ENCODE measurements at places on chromosomes 7 and 10. TPM values are rescaled to one million over a fixed set of nuclear protein-coding genes. Genes with fewer than 3 reads are reported as not detected.

The BEND7 gene
- 5.3 TPM for total RNA-seq

DNA sequence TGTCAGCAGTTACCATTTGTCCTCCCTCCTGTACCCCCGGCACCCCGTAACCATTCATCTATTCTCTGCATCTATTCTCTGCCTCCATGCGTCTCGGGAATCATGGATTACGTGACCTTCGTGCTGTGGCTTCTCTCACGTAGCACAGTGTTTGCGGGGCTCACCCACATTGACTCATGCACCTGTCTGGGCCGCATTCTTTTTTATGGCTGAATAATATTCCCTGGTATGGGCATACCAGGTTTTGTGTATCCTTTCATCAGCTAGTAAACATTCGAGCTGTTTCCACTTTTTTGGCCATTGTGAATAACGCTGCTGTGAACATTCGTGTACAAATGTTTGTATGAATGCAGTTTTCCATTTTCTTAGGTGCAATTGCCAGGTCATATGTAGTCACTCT, 17.7 kb downstream of the CUX1 start:
- no peaks in the 10 kb centered on the region for H3K27me3 ChIP-seq
- no peak overlapping the region for H3K27ac ChIP-seq
- H3K4me1 ChIP-seq = no peaks in the 10 kb centered on the region
- DNase-seq = no peak
- peaks cover 12% of the 10 kb centered on the region for H3K36me3 ChIP-seq

The HTR5A gene
- total RNA-seq = 0.16 TPM

- H3K27me3 ChIP-seq = no peaks in the 10 kb centered on the region
- H3K36me3 ChIP-seq = no peaks in the 10 kb centered on the region
- H3K4me3 ChIP-seq = no peak overlapping the region
Observed at GRCh38 chr10:4639960-4640359, 186.0 kb upstream of the AKR1E2 start.

DNA sequence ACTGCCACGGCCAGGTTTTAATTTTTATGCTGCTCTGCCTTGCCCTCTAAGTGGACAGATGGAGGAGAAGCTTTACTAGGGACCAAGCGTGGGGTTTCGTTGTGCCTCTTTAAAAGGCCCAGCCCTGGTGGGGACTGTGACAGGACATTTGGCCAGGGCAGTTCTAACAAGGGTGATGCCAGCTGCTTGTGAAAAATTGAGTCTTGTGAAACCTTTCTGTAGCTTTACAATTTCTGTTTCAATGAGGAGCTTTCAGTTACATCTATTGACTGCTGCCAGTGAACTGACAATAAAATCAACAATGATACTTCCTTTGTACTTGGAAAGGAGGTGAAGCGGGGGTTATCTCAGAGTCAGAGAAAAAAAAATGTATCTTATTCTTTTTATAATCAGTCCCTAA, 233.1 kb upstream of the CSTF2T start:
- DNase-seq = no peak
- H3K36me3 ChIP-seq = no peaks in the 10 kb centered on the region
- no peaks in the 10 kb centered on the region for H3K27me3 ChIP-seq

- DNase-seq = no peak
- H3K4me1 ChIP-seq = no peaks in the 10 kb centered on the region
- H3K36me3 ChIP-seq = no peaks in the 10 kb centered on the region
- no peak overlapping the region for H3K27ac ChIP-seq
- H3K4me3 ChIP-seq = no peak overlapping the region
Observed at GRCh38 chr10:132241086-132241485, 54.3 kb downstream of the DPYSL4 start.

DNA sequence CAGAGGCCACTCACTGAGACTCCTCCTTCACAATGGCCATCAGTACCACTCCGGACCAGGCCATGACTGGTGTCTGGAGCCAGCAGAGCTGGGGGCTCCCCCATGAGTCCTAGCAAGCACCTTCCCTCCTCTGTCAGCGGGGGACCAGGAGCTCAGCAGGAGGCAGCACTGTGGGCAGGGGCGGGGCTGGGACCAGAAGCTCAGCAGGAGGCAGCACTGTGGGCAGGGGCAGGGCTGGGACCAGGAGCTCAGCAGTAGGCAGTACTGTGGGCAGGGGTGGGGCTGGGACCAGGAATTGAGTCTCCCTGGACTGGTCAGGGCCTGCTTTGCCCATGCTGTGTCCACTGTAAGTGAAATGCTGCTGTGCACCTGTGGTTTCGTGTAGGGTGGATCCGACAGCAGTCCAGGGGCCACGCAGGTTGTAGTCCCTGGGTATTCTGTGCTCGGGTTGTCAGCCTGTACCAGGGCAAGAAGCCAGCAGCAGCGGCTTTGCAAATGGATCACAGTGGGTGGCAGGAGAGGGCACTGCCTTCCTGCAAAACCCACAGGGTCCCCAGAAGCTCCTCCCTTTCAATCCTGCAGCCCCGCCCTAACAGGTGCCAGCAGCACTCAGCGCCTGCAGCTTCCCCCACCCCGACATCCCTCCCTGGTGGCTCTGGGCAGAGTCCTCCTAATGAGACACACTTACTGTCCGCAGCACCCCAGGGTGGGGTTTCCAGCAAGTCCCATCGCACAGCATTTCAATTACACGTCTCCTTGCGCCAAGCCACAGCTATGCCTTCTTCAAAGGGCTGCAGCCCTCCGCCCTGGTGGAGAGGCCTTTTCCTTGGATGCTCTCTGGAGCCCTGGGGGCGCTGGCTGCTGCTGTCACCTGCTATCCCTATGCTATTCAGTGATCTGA, 220.5 kb downstream of the TCERG1L start:
- H3K36me3 ChIP-seq = no peaks in the 10 kb centered on the region
- H3K27me3 ChIP-seq = no peaks in the 10 kb centered on the region

DNA sequence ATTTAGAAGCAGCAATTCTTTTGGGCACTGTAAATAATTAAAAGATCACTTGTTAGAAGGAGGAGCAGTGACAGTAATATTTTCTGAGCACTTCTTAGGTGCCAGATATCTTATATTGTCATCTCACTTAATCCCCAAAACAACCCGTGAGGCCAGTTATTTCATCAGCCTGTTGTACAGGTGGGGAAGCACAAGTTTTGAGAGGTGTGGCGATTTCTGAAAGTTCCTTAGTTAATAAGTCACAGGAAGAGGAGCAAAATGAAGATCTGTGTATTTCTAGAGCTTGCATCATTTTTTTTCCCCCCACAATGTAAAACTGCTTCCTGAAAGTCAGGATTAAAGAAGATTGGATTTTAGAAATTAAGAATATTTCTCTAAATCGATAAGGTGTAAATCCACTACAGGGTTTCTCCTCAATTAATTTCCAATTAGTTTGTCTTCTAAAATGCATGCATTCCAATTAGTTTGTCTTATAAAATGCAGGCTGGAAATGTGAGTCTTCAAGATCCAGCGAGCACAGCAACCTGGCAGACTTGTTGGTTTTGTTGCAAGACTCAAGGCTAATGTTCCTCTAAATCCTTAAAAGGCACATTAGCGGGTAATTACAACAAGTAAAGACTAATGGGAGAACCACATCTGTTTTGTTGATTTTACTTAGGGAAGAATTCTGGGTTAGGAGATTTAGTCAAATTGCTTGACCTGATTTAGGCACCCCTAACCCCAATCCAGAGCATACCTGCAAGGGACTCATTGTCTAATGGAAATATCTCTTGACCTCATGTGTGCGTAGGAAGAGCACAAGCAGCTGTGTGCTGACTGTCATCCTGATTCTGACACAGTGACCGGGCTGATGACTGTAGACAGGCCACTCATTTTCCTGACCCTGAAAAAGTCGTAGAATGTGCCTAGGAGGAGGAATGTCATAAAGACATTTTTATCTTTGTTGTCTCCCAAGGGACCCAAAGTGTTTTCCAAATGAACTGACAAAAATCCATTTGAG, 272.0 kb downstream of the BAMBI start:
- H3K27ac ChIP-seq = no peak overlapping the region
- H3K27me3 ChIP-seq = no peaks in the 10 kb centered on the region
- H3K4me3 ChIP-seq = no peak overlapping the region
- no peak for DNase-seq

DNA sequence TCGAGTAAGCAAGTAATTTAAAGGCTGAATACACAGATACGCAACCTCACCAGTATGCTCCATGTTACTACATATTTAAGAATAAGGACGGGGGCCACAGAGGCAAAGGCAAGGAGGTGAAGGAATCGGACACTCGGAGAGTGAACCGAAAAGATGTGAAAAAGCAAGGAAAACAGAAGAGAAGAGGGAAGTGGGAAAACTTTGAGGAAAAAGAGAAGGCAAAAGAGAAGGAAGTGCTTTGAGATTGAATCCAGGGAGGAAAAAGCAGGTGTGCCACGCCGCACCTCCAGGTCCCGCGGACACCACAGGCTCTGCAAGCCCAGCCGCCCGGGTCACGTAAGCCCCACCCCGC, 367 bp upstream of the AVL9 start:
- H3K36me3 ChIP-seq = peaks cover 19% of the 10 kb centered on the region
- no peaks in the 10 kb centered on the region for H3K27me3 ChIP-seq
- DNase-seq = no peak
- H3K4me3 ChIP-seq = peak overlapping the region; percentile 91
- peaks cover 4% of the 10 kb centered on the region for H3K4me1 ChIP-seq
- H3K27ac ChIP-seq = no peak overlapping the region

The BTBD16 gene
- total RNA-seq = not detected

The ASZ1 gene
- total RNA-seq = not detected

DNA sequence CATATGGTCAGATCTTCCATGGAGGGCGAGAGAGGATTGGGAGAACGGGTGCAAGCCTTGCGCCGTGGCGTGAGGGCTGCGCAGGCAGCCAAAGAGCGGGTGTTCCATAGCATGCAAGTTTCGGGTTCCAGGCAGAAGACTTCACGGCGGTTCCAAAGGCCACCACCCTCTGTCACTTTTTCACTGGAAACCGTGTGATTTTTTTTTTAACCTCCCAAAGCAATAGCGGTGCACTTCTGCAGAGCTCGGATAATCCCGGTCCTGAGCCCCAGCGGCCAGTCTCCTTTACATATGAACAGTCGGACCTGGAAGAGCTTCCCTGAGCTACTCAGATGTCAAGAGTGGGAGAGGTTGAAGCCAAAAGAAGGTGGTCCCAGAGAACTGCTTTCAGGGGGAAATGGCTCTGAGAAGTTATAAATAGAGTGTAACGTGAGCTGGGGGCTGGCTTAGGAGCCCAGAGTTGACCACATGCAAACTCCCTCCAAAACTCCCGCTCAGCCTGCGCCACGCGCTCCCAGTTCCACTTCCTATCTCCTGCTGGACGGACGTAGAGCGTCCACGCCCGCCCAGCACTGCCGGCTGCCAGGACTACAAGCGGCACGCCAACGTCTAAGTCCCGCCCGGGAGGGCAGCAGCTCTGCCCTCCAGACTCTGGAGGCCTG, at the start of gene MEOX2:
MEOX2 (minus strand) TSS at position 389 of the 662 bp plus-strand sequence; CDS start at position 108, 281 bp downstream.
- H3K27me3 ChIP-seq = peaks cover 79% of the 10 kb centered on the region
- H3K36me3 ChIP-seq = no peaks in the 10 kb centered on the region
- no peaks in the 10 kb centered on the region for H3K4me1 ChIP-seq
- H3K27ac ChIP-seq = no peak within 1 kb of the TSS
- DNase-seq = peak; percentile 72

The KCNMA1 gene
- total RNA-seq = 1.2 TPM

- no peaks in the 10 kb centered on the region for H3K36me3 ChIP-seq
- H3K27ac ChIP-seq = peak overlapping the region; percentile 68
- no peaks in the 10 kb centered on the region for H3K27me3 ChIP-seq
- H3K4me3 ChIP-seq = peak overlapping the region; percentile 82
Observed at GRCh38 chr7:137342828-137343261, 688 bp downstream of the PTN start.

DNA sequence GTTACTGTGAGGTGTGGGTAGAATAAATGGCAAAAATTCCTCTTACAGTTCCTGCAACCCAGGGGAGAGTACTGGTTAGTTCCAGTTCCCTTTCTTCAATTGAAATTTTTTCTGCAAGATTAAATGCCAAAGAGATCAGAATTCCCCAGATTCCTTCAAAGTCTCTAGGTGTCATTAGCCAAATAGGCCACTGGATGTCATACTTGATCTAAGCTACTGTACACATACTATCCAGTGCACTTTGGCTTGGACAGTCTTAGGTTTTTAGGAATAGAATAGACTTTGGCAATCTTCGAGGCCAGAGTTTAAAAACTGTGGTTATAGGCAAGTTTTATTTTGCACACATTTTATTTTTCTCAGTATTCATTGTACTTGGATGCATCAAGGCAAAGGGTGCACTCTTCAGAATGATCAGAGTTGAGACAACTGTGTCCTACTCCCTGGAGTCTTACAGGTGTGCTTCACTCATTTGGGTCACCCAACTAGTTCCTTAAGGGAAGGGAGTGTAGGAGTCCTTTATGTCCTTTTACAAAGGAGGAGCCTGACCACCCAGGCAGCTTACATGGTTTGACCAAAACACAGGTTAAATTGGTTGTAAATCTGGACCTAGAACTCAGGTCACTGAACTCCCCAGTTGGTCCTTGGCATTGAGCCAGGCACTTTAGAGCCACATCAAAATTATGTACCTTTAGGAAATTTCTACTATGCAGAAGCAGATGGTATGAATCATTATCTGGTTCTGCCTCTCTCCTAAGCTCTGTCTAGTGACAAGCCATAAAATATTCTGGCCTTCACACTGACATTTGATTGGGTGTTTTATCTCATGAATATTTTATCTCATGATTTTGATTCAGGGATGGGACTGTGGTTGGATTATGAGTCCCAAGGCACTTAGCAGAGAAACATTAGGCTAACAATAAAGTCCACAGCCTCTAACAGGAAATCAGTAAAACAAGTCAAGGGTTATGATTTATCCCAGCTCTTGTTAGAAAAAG, 49.5 kb downstream of the ASAH2B start:
- no peak overlapping the region for H3K27ac ChIP-seq
- no peak overlapping the region for H3K4me3 ChIP-seq
- H3K27me3 ChIP-seq = no peaks in the 10 kb centered on the region

- no peaks in the 10 kb centered on the region for H3K27me3 ChIP-seq
- DNase-seq = peak; percentile 59
- H3K36me3 ChIP-seq = no peaks in the 10 kb centered on the region
Observed at GRCh38 chr7:155618708-155619633, 25.5 kb upstream of the RBM33 start.

DNA sequence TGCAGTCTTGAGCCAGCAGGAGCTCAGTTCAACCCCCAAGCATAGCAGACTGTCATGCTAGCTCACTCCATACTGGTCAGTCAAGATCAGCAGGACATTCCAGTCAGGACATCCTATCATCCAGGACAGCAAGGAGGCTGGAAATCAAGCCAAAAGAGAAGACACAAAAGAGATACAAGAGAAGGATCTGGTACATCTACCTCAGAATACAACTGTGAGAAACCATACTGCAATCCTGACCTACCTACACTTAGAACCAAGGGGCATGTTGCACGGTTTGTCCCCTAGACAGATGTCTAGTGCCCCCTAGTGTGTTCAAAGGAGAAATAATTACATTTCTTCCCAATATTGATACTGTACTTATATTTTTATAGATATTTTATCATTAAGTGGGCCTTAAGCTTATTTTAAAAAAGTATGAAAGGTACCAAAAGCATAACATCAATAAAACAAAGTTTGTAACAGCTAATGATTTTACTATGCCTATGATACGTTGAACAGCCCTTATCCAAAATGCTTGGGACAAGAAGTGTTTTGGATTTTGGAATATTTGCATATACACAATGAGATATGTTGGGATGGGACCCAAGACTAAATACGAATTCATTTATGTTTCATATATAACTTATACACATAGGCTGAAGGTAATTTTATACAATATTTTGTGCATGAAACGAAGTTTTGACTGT, 26.7 kb downstream of the ERCC6 start:
- peaks cover 8% of the 10 kb centered on the region for H3K36me3 ChIP-seq
- no peaks in the 10 kb centered on the region for H3K27me3 ChIP-seq
- no peak overlapping the region for H3K4me3 ChIP-seq
- no peak for DNase-seq
- no peaks in the 10 kb centered on the region for H3K4me1 ChIP-seq
- H3K27ac ChIP-seq = no peak overlapping the region
